CMK (cell line): ENCODE measurements at places on chromosomes 4 and X.

DNA sequence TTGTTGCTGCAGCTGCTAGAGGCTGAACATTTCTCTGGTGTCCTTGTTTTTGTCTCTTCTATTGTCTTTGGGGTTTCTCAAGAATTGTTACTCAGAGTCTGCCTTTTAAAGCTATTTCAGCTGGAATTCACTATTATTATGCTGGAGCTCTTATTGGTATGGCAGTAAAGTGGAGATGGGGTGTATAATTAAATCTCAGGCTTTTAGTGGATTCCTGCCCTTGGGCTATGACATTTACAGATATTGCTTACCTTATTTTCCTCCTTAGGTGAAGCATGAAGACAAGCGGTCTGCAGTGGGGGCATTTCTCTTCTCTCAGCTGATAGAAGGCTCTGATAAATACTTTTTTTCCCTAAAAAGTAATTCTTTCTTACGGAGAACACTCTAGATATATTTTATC, 1656.6 kb upstream of the IGFBP7 start:
- DNase-seq = no peak

DNA sequence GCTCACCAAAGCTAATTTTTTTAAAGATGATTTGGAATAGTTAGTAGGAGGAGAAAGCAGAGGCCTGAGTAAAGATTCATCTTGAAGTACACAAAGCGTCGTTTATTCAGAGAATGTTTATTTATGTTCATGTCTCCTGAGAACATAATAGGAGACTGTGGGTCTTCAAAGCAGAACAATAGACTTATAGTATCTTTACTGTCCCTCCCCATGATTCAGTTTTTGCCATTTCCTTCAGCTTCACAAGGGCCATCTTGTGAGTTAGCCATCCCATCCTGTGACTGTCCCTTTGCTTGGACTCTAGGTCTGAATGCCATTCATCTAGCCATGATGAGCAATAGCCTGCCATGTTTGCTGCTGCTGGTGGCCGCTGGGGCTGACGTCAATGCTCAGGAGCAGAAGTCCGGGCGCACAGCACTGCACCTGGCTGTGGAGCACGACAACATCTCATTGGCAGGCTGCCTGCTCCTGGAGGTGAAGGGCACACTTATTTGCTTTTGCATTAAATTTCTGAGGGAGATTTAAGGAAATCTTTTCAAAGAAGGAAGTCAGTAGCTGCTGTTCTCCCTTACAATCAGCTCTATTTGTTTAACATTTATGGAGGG, 105.8 kb downstream of the NFKB1 start:
- DNase-seq = no peak

- no peak for DNase-seq
These were observed 326.1 kb downstream of the STIM2 start for GRCh38 chr4:27186710-27187109.

DNA sequence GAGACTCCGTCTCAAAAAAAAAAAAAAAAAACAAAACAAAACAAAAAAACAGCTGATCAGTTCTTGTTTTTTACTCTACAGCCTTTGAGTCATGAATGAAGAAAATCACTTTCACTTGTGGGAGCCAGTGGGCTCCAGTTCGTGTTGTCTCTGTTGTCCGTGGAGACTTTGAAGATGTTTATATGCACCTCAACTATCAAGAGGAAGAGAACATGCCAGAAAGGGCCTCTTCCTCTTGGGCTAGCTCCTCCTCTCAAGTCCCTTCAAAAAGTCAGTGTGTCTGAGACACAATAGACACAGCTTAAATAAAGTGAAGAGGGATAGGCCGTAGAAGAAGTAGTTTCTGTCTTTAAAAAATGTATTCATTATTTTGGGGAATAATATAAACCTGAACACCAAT, 182.7 kb downstream of the KDR start:
- DNase-seq = no peak

GRCh38 chr4:74439952-74440351, 5.0 kb upstream of the AREG start:
- DNase-seq = no peak

GRCh38 chr4:173591760-173592159, 61.7 kb upstream of the HAND2 start:
- no peak for DNase-seq

- DNase-seq = no peak
These were observed 61.6 kb upstream of the NKX1-1 start for GRCh38 chr4:1467581-1468458.

GRCh38 chrX:9942086-9942485, 25.1 kb upstream of the CLDN34 start:
- peak; percentile 24 for DNase-seq

DNA sequence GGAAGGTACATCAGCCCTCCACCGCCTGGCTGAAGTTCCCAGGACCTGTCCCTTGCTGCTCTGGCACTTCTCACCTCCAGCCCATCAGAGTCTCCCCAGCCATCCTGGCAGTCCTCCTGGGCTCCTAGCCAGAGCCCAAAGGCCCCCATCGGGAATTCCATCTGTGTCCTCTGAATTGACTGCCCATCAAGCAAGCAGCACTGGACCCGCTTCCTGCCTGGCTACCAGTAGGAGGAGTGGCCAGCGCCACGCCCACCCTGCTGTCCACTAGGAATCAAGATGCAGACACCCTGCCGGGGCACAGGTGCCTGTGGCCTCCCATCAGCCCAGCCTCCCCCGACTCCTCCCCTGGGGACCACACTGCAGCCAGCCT, 47.2 kb downstream of the C4orf50 start:
- DNase-seq = no peak

DNA sequence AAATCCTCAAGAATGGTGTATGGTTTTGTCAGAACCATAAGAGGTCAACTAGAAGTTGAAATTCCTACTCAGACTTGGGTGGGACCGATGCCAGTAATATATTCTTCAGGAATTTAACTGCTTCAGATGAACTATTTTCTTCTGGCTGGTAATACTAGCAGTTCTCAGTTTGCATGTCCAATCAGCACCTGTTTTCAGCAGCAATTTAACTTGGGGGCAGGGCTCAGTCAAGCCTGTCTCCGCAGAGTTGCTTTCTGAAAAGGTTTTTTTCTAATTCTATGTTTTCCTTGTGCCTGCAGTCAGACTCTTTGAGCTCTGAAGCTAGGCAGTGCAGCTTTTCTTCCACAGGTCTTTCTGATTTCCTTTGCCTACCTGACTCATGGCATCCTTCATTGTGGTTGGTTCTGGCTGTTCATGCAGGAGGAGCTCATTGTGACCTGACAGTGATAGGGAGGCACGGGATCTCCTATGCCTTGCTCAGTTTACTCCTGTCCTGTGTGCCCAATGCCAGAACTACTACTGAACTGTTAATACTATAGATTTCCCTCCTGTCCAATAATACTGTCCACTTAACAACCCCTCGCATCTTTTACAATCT, 17.3 kb upstream of the FMR1 start:
- DNase-seq = no peak

DNA sequence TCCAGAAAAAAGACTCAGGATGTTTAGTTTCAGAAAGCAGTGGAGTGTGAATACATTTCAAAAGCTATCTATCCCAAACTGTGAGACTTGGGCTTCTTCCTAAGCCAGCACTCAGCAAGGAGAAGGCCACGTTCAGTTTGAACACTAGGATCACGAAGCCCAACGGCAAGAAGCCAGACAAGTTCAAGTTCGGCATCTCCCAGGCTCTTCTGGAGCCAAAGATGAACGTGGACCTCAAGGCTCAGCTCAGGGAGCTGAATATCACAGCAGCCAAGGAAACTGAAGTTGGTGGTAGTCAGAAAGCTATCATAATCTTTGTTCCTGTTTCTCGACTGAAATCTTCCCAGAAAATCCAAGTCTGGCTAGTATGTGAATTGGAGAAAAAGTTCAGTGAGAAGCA, 7.6 kb downstream of the PLAC1 start:
- DNase-seq = no peak

- DNase-seq = no peak
These were observed 1.2 kb downstream of the DCAF12L2 start for GRCh38 chrX:126164689-126165400.

GRCh38 chrX:96997196-96997595, 113.5 kb downstream of the RPA4 start:
- DNase-seq = no peak

GRCh38 chr4:108877821-108878220, 115.0 kb upstream of the ETNPPL start:
- DNase-seq = no peak

DNA sequence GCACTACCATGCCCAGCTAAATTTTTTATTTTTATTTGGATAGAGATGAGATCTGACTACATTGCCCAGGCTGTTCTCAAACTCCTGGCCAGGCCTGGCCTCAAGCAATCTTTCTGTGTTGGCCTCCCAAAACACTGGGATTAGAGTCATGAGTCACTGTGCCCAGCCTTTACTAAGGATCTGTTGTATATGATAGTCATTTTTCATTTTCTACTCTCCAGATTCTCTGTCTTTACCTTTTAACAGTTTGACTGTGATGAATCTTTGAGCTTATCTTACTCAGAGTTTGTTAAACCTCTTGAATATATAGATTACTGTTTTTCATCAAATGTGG, 161.8 kb downstream of the FNIP2 start:
- no peak for DNase-seq

- no peak for DNase-seq
These were observed 3.0 kb downstream of the GPC4 start for GRCh38 chrX:133412246-133412645.

- no peak for DNase-seq
These were observed 1703.7 kb upstream of the AGA start for GRCh38 chr4:179145746-179146525.

DNA sequence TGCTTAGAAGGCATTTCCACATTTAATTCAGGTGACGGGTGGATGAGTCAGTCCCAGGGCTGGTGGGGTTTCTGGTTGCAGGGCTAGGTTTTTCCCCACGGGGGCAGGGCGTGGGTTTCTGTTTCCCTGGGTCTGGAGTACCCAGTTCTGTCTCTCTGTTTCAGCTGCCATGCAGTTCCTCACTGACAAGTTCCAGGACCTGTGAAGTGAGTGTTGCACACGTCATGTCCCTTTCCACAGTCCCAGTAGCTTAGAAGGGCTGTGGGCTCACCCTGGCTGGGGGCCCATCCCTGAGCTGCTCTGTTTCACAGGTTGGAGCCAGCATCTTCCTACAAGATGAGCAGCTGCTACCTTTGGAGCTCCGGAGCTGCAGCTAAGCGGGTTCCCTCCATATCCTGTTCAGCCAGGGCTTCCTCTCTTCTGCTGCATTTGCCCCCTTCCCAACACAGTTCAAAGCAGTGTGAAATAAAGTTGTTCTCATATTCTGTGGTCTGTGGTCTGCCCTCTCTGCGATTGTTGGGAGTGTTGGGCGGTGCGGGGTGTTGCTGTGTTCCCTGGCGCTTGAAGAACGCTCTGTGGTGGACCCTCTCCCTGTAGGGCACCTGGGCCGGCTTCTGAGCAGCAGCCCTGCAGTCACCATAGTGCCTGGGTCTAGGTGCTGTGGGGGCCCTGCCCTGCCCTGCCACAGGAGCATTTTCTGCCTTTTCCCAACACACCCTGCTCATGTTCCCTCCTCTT, 3.9 kb downstream of the LOC101059915 start:
- no peak for DNase-seq

GRCh38 chr4:94634271-94634670, 123.5 kb upstream of the BMPR1B start:
- DNase-seq = no peak

DNA sequence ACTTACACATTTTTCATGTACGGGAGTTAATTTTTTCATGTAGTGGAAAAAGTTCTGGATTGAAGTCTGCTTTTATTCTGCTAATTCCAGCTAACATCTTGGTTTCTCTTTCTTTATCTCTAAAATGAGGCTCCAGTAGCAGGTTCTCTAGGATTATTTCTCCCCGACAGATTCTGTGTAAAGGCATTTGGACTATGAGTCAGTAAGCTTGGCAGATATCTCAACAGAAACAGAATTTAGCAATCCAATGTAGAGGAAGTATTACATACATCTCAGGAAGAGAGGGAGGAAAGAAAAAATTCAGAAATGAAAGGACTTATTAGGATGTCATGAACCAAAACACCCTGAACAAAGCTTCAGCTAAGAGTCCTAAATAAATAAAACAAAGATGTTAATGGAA, 1682.3 kb upstream of the TENM3 start:
- no peak for DNase-seq

GRCh38 chr4:53511014-53511413, 80.3 kb downstream of the LNX1 start:
- no peak for DNase-seq

DNA sequence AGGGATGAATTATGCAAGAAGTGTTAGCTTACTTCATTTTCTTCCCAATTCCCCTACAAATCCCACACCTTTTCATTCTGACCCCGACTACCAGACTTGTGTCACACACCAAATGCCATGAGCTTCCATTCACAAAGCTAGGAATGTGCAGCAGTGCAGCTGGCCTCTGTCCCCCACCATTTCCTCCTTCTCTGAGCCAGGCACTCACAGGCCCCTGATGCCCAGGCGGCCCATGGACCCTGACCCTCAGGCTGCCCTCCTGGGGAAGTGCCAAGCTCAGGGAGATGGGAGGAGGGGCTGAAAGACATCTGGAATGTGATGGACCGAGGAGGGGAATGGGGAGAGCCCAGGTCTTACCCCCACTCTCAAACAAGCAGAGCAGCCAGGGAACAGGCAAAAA, 67.0 kb upstream of the BCOR start:
- no peak for DNase-seq

GRCh38 chr4:155952501-155952901, 1.2 kb downstream of the CTSO start:
- no peak for DNase-seq

GRCh38 chr4:74675673-74676279, 118.5 kb downstream of the BTC start:
- DNase-seq = no peak

DNA sequence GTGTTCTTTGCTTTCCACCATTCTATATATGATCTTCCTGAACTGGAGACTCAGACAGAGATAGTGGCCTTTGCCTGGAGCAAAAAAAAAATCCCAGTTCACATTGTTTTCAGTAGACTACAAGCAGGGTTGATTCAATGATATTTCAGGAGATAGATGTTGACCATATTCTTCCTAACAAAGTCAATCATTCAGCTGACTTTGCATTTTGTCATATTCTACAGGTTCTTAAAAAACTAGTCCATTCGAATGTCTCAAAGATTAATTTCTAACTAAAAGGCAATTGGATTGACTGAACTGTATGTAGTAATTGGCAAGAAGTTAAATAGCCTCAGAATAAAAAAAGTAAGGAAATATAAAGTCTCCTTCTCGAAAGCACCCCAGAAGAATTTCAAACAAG, 479.5 kb downstream of the NKX6-1 start:
- no peak for DNase-seq

DNA sequence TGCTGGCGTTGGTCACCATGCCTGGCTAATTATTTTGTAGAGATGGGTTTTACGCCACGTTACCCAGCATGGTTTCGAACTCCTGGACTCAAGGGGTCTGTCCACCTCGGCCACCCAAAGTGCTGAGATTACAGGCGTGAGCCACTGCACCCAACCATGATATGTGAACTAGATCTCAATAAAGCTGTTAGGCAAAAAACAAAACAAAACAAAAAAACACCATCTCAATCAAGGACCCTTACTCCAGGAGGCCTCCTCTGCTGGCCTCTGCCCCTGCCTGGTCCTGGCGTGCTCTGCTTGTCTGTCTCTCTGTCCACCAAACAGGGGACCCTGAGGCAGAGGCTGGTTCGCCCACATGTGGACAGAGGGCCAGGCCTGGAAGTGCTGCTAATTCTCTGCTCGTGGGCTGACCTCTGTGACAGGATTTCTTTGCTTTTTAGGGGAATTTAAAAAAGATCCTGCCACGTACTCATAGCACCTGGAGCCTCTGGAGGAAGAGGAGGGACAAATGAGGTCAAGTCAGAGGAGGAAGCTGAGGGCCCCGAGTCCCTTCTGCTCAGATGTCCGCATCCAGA, 32.7 kb upstream of the WFS1 start:
- no peak for DNase-seq
